ENCODE measurements at places on chromosomes 5 and 9.

GRCh38 chr5:171810227-171810626, 24.6 kb downstream of the SMIM23 start:
- no peak for DNase-seq

DNA sequence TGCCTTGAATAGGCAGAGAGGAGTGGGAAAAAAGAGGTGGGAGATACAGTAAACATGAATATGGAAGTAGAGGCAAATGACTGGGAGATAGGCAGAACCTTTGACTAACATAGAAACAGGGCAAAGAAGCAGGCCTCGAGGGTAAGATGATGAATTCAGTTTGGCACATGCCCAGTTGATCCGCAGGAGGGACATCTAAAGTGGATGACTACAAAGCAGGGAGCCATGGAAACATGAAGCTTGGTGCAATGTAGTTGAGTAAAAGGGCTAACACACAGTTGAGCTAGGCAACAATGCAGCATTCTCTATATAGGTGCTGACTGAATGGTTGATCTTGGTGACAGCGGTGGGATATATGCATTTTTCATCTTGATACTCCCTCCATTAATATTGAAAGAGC, 253.8 kb downstream of the DMRT2 start:
- no peak for DNase-seq

- no peak for DNase-seq
Measured at GRCh38 chr9:38015266-38015665, 53.8 kb downstream of the SHB start.

DNA sequence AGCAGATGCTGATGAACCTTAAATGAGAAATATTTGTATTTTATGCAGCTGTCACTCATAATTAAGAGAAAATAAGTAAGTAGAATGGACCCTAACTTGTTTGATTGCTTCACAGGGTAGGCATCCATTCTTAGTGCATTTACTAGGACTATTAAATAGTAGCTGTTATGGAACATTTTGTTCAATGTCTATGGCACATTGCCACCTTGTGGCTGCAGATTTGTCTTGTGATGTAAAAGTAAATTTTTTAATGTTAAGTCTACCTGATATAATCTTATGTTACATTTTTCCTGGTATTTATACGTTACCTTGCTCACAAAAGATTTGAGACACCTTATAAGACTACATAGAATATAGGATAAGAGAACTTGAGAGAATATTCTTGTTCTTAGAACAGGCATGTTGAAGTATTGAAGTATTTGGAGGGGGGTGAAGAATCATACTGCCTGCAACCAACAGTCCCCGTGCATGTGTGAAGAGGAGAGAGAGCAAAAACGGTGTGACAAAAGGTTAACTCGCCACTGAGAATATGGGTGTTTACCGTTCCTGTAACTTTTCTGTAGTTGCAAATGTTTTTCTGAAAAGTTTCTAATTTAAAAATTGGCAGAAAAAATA, 161.1 kb downstream of the MAST4 start:
- DNase-seq, result peak; percentile 40

GRCh38 chr9:18976221-18976708, 56.7 kb downstream of the SAXO1 start:
- DNase-seq, result peak; percentile 18

DNA sequence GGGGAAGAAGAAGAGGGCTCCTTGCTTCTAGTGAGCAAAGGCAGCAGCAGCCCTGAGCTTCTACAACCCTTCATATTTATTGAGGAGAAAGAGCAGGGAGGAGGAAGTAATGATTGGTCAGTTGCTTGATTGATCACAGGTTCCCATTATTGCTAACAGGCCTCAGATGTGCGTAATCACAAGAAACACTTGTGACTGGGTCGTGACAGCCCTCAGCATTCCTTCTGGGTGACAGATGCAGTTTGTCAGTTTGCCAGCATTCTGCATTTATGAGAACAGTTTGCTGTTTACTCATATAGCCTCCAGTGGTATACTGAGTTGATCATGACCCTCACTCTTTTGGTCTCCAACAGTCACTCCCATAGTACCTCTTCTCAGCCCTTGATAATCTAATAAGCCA, 111.5 kb upstream of the TNC start:
- no peak for DNase-seq

DNA sequence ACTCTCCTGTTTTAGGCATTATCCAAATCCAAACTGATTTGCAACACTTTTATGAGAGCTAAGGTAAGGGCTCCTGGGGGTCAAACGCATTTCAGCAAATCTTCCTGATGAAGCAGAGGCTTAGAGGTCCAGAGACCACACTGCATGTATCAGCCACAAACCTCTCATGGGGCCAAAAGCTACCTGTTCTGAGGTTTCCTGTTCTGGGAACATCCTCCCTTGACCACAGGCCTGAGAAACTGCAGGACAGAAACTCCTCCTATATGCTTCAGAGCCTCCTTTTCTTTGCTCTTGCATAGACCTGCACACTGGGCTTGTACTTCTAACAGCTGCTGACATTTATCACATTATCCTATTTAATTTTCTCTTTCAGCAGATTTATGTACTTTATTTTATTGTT, 92.6 kb downstream of the OR2K2 start:
- no peak for DNase-seq

DNA sequence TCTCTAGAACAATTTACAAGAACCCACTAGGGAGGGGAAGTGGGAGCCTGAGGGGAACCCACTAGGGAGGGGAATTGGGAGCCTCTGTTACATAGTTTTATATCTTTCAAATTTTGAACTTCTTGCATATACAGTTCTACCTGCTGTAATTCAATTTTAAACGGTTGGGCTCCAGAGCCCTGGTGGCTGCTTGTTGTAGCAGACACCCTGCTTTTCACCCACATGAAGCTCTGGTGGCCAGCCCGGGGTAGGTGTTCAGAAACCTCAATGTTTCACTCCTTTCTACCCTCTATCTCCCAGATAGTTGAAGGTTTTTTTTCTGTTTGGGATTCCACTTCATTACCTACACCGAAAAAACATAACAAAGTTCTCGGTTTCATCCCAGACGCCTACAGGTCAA, 124.4 kb downstream of the TMEM174 start:
- DNase-seq, result no peak

DNA sequence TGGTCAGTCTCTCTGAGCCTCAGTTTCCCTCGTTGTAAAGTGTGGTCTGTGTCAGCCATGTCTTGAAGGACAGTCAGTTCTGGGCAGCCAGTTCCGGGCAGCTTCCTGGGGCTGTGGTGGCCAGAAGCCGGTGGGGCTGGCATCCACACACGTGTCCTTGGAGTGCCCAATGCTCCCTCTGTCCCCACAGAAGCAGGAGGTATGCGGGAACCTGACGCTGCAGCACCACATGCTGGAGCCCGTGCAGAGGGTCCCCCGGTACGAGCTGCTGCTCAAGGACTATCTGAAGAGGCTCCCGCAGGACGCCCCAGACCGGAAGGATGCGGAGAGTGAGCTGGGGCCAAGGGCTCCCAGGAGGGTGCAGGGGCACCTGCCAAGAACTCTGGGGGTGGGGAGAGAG, 48.4 kb upstream of the SUSD3 start:
- peak; percentile 4 for DNase-seq

- no peak for DNase-seq
Measured at GRCh38 chr9:76700916-76701315, 63.3 kb upstream of the PCA3 start.

DNA sequence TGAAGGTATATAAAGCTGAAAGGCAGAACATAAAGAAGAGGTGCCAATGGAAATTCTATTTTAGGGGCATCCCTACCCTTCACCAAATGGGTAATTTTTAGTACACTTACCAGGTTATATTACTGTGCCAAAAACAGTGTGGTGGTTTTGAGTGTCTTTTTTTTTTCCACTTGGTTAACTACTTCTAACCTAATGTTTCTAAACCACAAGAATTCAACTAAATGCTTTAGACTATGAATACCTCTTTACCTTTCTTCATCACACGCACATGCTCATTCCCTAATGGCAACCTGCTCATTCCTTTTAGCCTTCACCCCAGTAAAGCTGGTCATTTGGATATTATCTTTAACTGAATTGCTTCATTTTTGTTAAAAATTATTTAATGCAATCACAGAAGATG, 215.6 kb downstream of the PIK3R1 start:
- DNase-seq, result no peak

GRCh38 chr5:54571462-54571861, 53.9 kb downstream of the SNX18 start:
- no peak for DNase-seq

DNA sequence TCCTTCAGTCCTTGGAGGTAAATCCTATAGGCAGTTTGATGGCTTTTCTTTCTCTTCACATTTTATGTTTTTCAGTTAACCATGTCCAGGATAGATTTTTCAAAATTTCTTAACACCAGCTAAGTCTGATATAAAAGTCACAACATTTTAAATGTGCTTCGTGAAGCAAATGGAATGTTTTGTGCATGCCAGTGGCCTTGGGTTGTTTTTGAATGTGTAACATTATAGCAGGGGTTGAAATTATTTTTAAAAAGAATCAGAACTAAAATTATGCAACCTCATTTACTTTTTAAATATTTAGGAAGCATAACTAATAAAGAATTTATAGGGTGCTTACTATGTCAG, 201.1 kb downstream of the ARHGEF28 start:
- DNase-seq, result peak; percentile 42

- no peak for DNase-seq
Measured at GRCh38 chr9:108283696-108284095, 572.1 kb downstream of the ACTL7B start.

- no peak for DNase-seq
Measured at GRCh38 chr5:57576317-57576716, 93.7 kb upstream of the ACTBL2 start.

DNA sequence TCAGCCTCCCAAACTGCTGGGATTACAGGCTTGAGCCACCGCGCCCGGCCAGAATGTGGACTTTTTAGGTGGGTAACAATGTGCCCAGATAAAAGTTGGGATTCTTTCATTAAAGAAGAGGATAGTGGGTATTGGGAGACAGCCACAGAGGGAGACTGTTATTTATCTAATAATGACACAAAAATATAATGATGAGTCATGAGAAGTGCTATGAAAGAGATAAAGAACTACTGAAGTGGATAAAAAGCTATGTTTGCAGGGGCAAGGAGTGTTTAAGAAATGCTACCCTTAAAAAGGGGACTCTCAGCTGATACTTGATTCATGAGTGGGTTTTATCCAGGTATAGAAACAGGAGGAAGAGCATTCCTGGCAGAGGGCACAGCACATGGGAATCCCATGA, 143.6 kb upstream of the ERCC6L2 start:
- DNase-seq, result no peak

DNA sequence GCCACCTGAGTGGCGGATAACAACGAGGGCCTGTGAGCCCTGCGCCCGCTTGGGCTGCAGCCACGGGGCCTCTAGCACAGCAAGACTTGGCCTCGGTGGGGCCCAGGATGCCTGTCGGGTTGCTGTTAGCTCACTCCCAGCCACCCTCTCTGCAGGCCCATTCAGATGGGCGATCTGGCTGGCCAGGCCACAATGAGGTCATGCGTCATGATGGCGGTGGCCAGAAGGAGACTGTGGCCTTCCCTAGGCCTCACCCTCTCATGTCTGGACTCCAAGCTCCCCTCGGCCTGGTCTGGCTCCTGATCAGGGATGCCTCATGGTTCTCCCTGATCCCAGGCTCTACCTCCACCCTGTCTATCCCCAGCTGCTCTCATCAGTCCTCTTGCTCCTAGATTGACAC, 19.0 kb upstream of the TCOF1 start:
- DNase-seq, result no peak

DNA sequence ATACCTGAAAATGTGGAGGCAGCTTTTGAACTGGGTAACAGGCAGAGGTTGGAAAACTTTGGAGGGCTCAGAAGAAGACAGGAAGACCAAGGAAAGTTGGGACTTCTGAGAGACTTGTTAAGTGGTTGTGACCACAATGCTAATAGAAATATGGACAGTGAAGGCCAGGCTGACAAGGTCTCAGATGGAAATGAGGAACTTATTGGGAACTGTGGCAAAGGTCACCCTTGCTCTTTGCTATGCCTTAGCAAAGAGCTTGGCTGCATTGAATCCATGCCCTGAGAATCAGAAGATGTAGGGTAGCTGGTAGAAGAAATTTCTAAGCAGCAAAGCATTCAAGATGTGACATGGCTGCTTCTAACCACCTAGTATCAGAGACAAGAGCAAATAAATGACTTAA, 244.4 kb upstream of the ADRA1B start:
- no peak for DNase-seq

- DNase-seq, result peak; percentile 85
Measured at GRCh38 chr9:35906923-35907699, 1.1 kb downstream of the HRCT1 start.

DNA sequence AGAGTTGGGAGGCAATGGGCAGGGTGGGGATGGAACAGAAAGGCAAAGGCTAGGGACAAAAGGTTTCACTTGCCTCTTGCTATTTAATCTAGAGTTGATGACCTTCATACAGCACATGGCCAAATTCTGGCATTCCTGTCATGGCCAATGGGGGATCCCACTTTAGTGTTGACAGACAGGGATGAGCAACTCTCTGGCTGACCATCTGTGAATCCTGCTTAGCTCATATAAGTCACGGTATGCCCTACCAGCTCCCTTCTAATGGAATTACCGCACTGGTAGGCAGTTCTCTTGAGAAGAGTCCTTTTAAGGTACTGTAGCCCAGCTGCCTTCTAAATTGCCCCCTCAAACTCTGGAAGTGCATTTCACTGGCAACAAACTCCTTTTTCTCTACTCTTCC, 76.1 kb downstream of the MAMDC2 start:
- DNase-seq, result no peak

- no peak for DNase-seq
Measured at GRCh38 chr9:36832164-36832795, 201.8 kb downstream of the PAX5 start.

DNA sequence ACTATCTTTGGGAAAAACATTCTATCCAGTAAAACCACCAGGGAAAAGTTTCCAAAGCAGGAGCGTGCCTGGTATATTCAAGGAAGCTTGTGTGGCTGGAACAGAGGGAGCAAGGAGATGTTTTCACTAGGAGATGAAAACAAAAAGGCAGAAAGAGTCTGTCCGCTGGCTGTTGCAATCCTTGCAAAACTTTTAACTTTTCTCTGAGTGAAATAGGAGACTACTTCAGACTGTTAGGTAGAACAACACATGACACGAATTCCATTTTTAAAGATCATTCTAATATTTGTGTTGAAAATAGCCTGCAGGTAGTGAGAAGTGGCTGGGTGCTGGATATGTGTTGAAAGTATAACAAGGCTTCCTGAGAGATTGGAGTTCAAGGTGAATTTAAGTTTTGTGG, 69.5 kb downstream of the PRR16 start:
- no peak for DNase-seq

DNA sequence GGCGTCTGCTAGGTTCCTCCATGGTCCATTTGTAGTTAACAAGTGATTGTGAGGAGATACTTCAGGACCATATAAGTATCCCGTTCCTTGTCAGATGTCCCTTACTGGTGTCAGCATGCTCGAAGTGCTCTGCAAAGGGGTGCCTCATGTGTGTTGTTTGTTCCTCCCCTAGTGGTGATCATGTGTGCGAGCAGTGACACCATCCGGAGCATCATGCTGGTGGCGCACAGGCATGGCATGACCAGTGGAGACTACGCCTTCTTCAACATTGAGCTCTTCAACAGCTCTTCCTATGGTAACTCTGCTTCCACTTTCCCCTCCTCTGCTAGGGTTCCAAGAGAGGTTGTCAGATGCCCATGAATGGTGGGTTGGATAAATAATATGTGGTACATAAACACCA, 13.4 kb downstream of the NPR3 start:
- DNase-seq, result no peak

All from AG20443 (cell line).